ENCODE measurements at places on chromosomes 3 and 15.

- no peak for DNase-seq
These were observed 15.6 kb downstream of the CYP19A1 start for GRCh38 chr15:51322621-51323296.

GRCh38 chr15:90901175-90902039, 1.7 kb upstream of the MAN2A2 start:
- no peak for DNase-seq

- DNase-seq = no peak
These were observed 1.5 kb downstream of the CTDSPL start for GRCh38 chr3:37862903-37863815.

DNA sequence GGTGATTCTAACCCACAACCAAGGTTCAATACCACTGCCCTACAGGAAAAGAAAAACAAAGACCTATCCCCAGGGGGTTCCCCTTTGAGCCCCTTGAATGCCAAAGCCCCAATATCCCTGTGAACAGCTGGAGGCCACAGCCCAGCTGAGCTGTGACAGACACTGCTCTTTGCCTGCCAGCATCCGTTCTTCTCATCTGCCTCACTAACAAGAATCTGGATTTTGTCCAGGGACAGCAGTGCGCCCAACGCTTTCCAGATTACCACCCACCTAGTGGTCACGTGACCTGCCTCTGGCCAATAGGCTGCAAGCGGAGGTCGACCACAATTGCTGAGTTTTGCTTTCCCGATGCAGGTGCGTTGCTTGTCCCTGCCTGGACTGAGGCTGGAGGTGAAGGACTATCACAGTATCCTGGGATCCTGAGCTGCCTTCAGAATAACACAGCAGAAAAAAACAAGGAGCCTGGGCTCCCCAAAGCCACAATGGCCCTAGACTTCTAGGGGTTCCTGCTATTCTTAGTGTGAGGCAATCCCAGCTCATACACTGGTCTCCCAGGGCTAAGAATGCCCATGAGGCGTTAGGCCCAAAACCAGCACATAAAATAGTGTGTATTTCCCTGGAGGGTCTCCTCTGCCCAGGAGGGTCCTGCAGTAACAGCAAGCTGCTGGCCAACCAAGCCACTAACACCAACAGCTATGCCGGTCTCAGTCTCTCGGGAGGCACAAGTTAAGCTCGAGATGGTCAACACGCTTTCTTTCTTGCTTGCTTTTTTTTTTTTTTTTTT, 13.8 kb downstream of the BDH1 start:
- DNase-seq = no peak

DNA sequence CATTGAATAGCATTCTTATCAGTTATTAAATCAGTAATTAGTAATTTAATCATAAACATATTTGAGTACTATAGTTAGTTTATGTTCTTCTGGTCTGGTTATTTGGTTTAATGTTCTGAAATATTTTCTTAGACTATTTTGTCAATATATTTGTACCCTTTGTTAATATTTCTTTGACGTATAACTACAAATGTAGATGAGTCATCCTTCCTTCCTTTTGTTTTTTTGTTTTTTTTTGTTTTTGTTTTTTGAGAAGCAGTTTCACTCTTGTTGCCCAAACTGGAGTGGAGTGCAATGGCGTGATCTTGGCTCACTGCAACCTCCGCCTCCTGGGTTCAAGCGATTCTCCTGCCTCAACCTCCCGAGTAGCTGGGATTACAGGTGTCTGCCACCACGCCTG, 17.4 kb upstream of the EIF3J start:
- no peak for DNase-seq

DNA sequence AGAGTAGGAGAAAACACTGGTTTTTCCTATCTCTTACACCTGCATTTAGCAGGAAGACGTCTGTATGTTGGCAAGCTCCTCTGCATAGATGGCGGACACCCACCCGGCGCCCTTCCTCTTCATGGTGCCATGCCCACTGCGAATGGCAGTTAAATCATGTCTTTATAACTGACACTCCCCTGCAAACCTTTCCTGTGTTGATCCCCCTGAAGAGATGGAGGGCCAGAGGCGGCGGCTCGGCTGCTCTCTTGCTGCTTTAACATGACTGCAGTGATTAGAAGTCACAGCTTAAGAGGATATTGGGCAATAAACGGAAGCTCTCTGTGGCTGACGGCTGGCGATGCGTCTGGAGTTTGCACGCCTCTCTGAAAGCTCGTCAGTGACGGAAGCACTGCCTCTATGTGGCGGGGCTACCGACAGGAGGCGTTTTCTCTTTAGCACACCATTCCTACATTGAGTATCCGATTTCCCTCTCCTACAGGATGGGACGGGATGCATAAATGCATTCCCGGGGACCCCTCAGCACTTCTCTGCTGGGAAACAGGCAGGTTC, 25.5 kb upstream of the SNRPA1 start:
- peak; percentile 34 for DNase-seq

GRCh38 chr15:68558318-68559305, 20.2 kb upstream of the CORO2B start:
- DNase-seq = no peak

DNA sequence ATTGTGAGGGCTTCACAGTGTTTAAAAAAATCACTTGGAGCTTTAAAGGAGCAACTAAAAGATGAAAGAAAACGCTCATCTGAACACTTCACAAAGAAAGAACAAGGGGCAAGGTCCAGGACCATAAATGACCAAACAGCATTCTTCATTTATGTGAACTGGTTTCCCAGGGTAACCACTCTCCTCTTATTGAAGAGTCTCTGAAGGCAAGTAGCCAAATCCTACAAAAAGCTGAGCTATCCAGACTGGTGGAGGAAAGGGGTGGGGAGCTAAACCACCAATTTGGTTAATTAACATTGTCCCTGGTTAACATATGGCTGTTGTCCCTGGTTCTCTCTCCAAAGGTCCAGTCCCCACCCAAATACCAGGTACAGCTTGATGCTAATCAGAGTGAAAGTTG, 58.1 kb downstream of the OSBPL10 start:
- DNase-seq = no peak

DNA sequence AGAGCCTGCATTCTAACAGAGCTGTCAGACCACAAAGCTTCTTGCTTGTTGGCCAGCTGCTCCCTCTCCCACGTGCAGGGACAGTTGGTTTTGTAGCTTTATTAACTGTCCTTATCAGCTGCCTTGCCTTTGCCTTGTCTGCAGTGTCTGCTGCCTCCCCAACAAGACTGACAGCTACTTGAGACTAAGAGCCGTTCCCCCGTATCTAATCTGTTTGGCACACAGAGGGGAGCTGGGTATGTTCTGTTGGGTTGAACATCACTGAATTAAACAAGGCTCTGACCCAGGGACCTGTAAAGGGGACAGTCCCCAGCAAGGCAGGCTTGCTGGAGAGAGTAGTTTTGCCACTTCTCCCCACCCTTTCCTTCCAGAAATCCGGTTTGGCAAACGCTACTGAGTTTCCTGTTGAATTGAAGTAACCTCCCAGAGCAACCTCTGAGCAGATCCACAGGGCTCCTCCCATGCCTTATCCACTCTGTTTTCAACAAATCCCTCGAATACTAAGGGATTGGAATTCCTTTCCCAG, 116.1 kb downstream of the ANP32A start:
- DNase-seq = no peak

GRCh38 chr3:33256249-33256648, 21.0 kb upstream of the FBXL2 start:
- DNase-seq = no peak

GRCh38 chr3:11510001-11510340, 133.7 kb downstream of the VGLL4 start:
- DNase-seq = no peak

DNA sequence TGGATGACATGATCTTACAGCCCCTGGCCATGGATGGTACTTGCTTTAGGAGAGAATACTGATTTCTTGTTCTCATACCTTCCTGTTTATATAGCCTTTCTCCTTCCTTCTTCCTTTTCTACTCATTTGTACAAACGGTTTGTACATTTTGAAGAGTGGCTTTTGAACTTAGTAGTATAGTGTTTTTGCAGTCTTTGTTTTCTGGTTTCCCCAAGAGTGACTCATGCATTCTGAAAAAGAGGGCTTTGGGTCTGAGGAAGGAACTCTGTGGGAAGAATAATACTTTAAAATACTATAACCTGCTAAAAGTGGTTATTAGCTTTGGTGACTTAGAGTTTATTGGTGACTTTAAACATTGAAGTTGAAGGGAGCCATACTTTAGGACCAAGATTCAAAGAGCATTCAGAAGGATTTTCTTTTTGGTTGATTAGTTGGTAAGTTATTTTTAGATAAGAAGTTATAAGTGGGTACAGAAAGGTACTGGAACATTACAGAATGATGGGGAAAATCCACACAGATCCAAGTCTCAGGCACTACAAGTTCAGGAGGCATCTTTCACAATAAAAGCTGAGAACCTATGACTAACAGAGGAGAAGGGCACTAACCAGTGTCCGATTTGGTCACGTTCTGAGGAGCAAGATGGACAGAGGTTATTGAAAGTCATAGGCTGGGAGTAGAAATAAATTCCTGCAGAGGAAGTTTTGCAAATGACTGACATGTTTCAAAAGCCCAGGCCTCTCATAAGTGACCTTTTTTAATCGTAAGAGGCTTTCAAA, 369.6 kb upstream of the AZI2 start:
- no peak for DNase-seq

DNA sequence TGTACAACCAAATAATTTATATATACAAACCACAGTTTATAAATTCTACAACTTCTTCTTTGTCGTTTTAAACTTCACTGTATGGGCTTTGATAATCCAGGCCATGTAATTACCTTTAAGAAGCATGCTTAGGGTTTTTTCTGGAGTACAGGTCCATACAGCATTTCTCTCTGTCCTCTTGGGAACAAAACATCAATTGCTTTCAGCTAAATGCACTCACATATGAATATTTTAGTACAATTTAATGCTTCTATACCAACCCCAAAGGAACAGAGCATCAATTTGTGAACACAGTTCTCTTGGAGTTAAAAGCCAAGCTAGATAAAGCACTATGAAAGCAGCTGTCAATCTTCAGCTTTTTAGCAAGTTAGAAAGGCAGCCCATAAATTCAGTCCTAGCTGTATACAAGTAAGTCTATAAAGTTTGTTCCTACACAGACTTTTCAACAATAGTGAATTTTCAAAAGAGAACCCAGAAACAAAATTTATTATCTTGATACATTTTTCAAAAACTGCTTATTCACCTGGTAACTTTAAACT, 66.1 kb downstream of the ETFA start:
- no peak for DNase-seq

GRCh38 chr3:10300087-10300486, 7.3 kb upstream of the GHRL start:
- DNase-seq = no peak
